ENCODE measurements at places on chromosomes 11 and 22.
A peak's percentile ranks its signal among the peaks of the same experiment; 100 is the strongest.

- DNase-seq, result no peak
Observed at GRCh38 chr11:66291706-66292542, at the start of gene TMEM151A. Gene TMEM151A (plus strand): TSS chr11:66291894. CDS start chr11:66292014, 120 bp downstream.

DNA sequence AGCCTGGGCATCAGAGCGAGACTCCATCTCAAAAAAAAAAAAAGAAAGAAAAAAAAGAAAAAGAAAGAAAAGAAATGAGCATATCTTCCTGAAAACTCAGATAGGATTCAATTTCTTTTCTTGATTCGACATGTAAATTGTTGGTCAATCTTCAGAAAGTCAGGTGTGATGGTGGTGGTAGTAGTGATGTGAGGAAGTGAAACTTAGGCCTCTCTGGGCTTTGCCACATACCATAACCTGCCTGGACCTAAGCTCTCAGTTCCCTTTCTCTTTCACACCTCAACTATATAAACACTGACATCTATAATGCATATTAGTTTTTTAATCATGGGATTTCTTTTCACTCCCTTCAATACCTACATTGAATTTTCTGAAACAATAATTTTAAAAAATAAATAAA is 98.0 kb upstream of the TBCEL start:
- no peak for DNase-seq

- DNase-seq, result no peak
Observed at GRCh38 chr11:27991736-27992135, 116.2 kb downstream of the KIF18A start.

- no peak for DNase-seq
Observed at GRCh38 chr11:75602951-75603350, 40.9 kb downstream of the SERPINH1 start.

DNA sequence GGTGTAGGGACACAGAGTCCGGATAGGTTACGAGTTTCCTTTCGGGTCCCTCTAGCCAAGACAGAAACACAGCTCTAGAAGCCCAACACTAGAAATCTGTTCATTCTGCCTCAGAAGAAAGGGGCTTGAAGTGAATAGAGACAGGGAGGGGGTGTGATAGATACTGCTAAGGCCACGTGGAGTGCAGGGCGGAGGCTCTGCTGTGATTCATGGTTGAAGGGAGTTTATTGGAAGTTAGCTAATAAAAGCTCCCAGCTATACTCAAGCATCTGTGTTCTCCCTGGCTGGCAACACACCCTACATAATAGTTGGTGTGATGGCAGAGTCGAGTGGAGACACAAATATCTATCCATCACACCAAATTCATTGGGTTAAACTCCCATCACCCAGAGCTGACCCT is 337.4 kb downstream of the CADM1 start:
- no peak for DNase-seq

- DNase-seq, result no peak
Observed at GRCh38 chr11:12871788-12872321, 137.3 kb upstream of the RASSF10 start.

DNA sequence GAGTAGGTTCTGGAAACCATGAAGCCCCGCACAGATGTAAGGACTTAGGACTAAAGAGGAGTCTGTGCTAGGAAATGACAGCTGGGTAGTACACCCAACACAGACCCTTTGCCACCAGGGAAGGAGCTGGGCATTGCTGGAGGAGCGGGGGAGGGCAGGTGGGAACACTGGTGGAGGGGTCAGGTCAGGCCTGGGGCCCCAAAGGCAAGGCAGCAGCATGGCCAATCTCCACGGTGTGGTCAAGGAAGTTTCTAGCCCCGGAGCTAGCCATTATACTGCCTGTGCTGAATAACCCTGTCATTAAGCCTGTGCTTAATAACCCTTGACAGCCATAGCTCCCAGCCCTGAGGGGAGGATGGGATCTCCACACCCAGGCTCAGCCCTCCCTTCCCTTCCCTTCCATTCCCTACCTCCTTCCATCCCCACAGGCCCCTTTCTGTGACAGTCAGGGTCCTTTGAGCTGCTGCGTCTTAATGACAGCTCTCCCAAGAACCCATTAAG is 2.1 kb downstream of the TMPRSS4 start:
- DNase-seq, result no peak

GRCh38 chr11:69357458-69358397 is 63.8 kb downstream of the MYEOV start:
- no peak for DNase-seq

GRCh38 chr22:42992886-42993479 is 22.0 kb downstream of the PACSIN2 start:
- DNase-seq, result no peak

DNA sequence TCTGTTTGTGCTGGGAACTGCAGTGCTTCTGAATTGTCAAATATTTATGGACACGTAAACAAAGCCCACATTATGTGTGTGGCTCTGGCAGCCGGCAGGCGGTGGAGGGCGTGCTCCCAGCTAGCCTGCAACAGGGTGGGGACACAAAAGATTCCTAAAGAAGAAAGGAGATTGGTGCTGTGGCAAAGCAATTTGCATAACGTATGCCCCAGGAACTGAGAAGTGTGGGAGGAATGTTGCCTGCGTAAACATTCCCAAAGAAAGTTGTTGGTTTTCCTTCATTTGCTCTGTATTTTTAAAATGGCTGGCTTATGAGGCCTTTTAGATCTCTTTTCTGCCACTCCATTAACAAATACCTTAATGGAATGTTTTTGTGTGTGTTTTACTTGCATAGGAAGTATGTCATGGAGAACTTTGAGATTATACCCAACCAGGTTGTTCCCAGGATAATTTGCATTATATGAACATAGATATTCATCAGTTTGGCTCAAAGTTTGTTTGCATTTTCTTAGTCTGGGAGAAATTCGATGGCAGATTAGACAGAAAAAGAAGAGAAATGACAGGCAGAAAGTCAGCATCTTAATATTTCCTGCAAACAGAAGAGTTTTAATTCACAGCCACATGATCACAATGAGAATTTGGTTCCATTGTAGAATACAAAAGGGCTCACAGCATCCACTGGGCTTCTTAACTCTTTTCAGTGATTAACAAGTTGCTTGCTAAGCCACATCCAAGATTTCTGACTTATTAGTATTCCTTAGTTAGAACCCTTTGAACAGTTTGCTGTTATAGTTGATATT is 41.8 kb upstream of the DLAT start:
- DNase-seq, result no peak

DNA sequence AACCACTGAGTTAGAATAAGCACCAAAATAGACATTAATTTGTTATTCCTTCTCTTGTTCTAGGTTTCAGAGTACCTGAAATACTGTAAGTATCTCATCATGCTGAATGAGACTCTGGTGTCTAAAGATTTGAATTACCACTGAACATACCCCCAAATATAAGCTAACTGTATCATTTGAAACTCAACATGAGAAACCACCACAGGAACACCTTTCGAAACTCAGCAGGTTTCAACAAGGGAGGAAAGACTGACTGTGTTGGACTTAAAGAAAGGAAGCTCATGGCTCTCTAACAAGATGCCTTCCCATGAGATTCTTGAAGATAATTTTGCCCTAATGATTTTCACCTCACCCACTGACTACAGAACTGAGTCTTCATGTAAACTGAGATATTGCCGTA is 37.0 kb downstream of the PRCP start:
- DNase-seq, result no peak

GRCh38 chr11:82671451-82671850 is 62.2 kb downstream of the FAM181B start:
- DNase-seq, result no peak

DNA sequence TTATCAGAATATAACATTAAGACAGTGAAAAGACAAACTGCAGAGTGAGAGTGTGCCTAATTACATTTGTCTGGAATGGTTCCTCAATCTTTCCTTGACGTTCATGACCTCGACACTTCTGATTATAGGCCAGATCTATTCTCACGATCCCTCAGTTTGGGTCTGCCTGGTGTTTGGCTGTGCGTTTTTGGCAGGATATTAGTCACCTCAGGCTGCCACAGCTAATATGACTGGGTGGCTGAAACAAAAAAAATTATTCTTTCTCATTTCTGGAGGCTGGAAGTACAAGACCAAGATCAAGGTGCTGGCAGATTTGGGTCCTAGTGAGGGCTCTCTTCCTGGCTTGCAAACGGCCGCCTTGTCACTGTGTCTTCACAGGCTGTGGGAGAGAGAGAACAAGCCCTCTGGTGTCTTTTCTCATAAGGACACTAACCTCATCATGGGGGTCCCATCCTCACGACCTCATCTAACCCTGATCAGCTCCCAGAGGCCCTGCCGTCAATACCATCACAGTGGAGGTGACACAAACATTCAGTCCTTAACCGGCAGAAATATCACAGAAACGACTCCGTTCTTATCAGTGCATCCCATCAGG is 23.2 kb downstream of the IFITM10 start:
- DNase-seq, result no peak

DNA sequence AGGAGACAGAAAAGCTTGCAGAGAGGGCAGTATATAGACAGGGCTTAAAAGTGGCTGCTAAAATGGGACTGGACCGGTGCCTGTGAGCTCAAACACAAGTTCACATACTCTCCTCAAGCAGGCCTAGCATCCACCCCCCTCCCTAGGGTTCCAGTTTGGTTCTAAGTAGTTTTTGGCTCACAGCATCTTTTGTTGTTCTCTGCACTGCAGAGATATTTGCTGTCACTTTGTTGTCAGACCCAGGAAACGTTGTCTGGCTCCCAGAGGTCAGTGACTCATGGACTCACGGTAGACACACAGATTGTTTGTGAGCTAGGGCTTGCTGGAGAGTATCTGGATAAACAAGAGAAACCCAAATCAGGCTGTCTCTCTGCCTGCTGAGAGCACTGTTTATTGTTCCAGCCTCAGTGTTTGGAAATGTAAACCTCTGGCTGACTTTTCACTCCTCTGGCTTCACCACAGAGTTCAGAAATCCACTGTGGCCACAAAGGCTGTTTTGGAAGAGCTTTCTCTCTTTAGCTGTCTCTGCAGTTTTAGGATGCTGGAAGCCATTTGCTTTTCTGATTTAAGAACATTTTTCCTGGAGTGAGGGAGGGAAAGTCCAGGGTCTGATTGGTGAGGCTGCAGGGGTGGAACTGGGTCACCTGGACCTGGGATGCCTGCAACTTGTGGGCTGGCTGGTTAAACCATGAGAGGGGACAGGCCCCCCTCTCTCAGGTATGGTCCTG is 303.7 kb upstream of the PLET1 start:
- DNase-seq, result no peak

DNA sequence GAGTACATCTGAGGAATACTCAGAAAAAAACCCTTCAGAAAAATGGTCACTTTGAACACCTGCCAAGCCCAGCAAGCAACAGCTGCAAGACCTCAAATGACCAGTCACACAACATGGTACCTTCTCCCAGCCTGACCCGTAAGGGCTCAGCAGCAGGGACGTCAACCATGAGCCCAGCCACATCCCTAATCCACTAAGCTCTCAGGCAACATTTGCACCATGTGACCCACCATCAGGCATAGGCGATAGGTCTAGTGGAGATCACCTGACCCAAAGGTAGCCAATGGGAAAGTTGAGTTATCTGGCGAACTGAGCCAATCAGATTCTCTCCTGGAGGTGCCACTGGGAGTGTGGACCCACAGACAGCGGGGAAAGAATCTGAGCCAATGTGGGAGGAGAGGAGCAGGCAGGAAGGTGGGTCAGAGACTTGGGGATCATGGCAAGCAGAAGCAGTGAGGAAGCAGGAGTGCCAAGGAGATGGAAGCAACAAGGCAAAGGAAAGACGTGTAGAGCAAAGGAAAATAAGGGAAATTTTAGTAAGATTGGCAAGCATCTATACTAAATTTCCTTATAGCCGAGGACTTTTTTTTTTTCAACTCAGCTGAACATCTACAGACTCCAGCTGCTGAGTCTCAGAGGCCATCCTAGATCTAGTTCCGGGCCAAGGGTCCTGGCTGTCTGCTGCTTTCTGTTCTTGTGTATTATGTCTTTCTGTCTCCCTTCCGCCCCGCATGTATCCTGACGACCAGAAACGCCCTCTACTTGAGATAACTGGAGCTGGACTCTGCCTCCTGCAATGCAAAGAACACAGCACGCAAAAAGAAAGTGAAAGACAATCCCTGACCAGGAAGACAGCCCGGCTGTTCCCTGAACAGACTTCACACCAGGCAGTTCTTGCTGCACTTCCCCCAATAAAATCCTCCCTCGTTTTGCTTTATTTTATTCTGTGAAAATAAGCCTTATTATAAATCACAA is 11.0 kb upstream of the PLAAT2 start:
- DNase-seq, result peak; percentile 67

DNA sequence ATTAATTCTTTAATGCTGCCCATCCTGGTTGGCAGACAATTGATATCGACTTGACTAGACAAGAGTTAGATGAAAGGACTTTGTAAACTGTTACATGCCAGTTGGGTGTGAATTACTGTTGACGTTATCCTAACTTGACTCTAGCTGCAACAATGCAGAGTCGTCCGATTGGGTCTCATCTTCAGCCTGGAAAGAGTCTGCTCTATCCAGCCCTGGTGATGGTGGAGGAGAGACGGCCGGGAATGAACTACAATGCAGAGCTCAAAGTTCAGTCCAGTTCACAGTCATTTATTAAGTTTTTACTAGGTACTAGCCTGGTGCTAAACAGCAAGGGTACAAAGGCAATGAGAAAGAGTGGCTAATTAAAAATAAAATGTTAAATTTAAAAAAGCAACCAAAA is 4.9 kb upstream of the SMIM35 start:
- DNase-seq, result no peak

- DNase-seq, result peak; percentile 42
Observed at GRCh38 chr11:93541884-93542810, 1.0 kb downstream of the SMCO4 start.

DNA sequence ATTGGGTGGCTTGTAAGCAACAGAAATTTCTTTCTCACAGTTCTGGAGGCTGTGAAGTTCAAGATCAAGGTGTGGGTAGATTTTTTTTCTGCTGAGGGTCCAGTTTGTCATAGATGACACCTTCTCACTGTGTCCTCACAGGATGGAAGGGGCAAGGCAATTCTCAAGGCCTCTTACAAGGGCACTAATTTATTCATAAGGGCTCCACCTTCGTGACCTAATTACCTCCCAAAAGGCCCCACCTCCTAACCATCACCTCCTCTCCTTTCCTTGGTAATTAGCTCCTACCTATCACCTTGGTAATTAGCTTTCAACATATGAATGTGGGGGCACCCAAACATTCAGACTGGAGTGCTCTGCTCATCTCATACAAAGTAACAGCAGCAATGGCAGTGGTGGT is 92.3 kb upstream of the CD44 start:
- peak; percentile 47 for DNase-seq

GRCh38 chr11:13666708-13667107 is 1.8 kb upstream of the FAR1 start:
- no peak for DNase-seq

- DNase-seq, result no peak
Observed at GRCh38 chr11:10524471-10524870, 16.5 kb downstream of the RNF141 start.

DNA sequence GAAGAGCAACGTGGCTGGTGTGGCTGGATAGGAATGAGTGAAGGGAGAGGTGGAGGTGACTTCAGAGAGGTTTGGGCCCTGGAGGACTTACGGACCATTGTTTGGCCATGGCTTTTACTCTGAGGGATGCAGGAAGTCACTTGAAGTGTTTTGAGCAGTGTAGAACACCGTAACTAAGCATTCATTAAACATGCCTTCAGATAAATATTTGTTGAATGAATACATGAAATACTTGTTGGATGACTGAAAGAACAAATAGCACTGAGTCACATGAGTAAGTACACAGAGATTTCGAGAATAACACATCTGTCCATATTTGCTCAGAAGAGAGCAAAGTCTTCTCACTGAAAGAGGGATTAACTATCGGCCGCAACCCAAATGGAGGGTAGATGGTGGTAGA is 182.7 kb upstream of the SNX19 start:
- no peak for DNase-seq

GRCh38 chr22:18110194-18110953 is at the start of gene TUBA8:
Gene TUBA8 (plus strand): TSS chr22:18110809. CDS start chr22:18110866, 57 bp downstream.
- no peak for DNase-seq

- DNase-seq, result no peak
Observed at GRCh38 chr11:122642971-122643370, 12.6 kb upstream of the UBASH3B start.

Data from CD4-positive, alpha-beta T cell treated with Interleukin-4 for 1 hour (primary cell).